ENCODE measurements at places on chromosomes 4 and X.

DNA sequence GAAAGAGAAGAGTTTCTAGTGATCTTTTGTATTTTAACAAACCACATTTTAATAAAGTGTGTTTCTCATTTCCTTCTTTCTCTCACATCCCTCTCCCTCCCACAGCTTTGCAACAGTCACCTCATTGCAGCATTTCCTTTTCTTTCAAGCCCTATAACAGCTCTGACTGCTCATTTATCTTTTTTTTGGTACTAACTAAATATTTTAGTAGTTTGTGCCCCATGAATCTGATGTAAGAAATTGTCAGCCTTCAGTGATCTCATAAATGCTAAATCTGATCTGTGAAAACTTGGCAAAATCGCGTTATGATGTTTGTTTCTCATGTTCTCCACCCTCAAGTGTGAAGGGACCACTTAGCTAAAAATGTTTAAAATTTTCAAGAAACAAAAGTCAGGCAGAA lies 258.5 kb upstream of the SLIT2 start:
- DNase-seq = no peak

DNA sequence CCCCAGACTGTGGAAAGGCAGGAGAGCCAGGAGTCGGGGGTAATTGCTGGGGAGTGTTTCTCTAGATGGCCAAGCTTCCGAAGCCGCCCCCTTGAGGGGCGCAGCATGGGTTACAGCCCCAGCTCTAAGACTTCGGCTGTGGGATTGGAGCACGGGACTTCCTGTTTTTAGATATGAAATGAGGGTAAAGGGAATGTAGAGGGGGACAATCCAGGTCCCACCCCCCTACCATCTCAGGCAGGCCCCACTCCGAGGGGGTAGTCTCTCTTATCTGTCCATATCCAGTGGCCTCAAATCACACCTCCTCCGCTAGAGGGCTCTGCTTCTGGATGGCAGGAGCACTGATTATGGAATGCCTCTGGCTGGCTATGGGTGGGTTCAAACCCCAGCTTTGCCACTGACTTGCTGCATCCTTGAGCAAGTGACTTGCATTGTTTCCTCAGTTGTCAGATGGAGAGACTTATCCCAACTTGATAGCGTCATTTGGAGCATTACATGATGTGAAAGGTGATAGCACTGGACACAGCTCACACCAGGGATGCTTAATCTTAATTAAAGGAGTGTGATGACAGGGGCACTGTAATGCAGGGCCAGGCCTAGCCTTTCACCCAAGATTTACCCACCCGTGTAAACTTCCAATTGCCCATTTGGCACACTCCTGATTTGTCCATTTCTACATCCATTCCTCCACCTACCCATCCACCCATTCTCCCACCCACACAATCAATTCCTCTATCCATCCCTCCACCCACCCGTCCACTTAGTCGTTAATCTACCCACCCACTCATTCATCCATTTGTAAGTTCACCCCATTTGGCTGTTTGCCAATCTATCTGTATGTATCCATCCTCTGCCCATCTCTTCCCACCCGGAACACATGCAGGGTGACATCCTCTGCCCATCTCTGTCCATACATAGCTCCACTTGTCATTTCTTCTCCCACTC lies 848 bp upstream of the KCND1 start:
- DNase-seq = no peak

- DNase-seq = no peak
Observed at GRCh38 chrX:39900777-39901170, 197.0 kb downstream of the BCOR start.

- DNase-seq = no peak
Observed at GRCh38 chrX:74911494-74911893, 13.8 kb downstream of the NEXMIF start.

DNA sequence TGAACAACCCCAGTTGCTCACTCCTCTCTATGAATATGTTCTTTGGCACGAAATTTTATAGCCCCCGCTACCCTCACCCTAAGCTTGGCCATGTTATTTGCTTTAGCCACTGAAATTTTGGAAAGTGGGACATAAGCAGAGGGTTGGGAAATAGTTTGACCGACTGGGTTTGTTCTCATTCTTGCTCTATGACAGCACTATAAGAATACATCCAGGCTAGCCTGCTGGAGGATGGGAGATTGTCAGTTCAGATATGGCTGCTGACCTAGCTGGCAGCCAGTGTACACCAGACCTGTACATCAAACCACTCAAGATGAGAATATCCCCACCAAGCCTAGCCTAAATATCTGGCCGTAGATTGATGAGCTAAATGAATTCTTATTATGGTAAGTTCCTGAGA lies 298.1 kb downstream of the PDGFC start:
- no peak for DNase-seq

DNA sequence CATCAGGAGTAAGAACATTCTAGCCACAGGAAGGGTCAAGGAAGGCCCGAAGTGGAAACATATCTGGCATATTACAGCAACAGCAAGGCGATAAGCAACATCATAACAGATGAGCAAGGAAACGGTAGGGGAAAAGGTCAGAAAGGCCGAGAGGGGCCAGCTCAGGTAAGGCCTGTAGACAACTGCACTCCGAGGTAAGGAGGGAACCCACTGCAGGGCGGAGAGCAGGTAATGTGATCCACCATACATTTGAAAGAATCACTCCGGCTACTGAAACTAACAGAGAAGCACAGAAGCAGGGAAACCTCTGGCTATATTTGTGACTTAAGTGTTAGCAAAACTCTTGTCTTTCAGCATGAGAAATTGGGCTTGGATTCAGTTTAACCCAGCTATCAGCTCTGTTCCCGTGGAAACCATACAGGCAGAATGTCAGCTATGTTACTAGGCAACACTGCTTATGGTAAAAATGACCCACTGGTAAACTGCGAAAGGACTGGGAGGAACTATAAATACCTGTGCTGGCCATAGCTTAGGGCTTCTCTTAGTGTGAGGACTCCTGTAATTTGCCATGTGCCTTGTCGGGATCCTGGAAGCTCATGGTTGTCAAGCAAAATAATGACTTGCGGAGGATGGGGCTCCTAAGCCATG lies 31.0 kb downstream of the FRYL start:
- DNase-seq = no peak

DNA sequence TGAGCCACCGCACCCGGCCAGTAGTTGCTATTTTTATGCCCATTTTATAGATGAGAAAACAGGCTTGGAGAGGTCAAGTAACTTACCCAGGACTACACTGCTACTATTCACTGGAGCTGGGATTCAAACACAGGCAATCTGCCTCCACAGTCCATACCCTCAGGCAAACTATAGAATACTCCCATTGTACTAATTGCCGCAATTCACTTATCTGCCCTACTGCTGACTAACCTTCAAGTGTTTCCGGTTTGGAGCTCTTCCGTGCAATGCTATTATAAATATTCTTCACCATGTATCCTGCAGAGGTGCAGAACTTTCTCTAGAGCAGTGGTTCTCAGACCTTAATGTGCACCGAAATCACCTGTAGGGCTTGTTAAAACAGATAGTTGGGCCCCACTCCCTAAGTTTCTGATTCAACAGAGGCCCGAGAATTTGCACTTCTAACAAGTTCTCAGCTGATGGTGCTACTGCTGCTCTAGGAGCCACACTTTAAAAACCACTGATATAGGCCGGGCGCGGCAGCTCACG lies 1.9 kb upstream of the G3BP2 start:
- DNase-seq = no peak

DNA sequence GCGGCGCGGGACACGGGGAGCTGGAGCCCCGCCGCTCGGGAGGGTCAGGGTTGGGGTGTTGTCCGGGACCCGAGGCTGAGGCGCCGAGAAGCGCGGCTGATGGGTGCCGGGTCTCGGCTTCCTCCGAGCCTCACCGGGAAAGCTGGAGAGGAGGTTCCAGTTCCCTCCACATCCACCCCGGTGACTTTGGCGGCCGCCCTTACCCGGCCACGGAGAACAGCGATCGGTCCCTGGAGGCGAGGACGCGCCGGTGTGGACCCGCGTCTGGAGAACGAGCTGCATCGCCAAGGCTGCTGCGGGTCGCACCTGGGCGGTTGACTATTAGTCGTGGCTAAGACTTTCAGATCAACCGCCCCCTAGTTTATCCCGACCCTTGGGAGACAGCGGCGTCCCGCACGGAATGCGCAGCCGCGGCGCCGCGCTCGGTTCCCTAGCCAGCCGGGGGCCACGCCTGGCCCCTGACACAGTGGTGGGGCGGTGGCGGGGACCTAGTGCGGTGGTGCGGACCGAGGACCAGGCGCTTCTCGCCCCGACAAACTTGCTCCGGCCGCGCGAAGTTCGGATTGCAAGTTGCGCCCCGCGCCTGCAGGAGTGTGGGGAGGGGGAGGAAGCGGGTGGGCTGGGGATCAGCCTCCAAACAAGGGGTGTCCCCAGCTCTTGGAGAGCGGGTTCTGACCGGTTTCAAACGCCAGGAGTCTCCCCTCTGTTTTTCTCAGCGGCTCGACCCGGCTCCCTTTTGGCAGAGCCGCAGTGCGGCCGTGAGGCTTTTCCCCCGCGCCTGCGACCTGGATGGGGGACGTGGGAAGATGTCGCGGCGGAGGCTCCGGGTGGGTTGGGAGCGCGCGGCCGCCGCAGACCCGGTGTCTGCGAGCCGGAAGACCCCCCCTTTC lies 568 bp downstream of the FHDC1 start:
- DNase-seq = no peak

DNA sequence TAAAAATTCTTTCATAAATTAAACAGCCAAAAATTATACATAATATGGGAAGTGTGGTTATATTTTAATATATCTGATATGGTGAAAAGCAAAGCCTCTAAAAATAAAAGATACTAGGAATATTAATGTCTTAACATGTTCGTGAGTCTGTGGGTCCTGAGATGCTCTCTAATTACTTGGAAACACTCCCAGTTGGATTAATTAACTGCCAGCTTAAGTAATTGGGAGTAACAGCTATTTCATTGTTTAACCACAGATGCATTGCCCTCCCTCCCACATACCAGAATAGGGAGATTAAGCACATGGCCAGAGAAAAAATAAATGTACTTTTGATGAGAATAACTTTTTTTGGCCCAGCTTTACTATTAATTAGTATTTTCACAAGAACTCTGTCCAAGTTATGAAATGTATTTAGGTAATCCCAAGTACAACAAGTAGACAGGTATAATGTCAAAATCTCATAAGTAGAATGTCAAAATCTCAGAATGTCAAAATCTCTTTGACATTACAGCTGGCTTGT lies 79.7 kb downstream of the BTC start:
- DNase-seq = no peak

- no peak for DNase-seq
Observed at GRCh38 chrX:76183289-76184049, 10.6 kb downstream of the PBDC1 start.

DNA sequence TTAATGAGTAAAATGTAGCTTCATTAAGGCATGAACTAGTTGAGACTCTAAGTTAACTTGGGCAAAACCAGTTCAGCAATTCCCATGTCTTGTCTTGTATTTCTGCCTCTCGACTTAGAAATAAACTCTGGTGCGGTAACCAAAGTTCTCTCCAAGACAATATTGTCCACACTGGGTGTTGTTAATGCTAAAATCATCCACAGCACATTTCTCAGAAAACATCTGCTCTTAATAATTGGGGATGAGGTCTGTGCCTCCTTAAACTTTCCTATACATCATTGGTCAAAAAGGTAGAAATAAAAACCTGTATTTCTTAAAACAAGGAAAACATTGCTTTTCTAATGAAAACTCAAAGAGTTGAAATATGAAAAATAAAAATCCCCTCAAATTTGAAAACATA lies 32.9 kb upstream of the MID1 start:
- DNase-seq = no peak

GRCh38 chr4:3304831-3305609 lies 12.2 kb downstream of the RGS12 start:
- DNase-seq = no peak

DNA sequence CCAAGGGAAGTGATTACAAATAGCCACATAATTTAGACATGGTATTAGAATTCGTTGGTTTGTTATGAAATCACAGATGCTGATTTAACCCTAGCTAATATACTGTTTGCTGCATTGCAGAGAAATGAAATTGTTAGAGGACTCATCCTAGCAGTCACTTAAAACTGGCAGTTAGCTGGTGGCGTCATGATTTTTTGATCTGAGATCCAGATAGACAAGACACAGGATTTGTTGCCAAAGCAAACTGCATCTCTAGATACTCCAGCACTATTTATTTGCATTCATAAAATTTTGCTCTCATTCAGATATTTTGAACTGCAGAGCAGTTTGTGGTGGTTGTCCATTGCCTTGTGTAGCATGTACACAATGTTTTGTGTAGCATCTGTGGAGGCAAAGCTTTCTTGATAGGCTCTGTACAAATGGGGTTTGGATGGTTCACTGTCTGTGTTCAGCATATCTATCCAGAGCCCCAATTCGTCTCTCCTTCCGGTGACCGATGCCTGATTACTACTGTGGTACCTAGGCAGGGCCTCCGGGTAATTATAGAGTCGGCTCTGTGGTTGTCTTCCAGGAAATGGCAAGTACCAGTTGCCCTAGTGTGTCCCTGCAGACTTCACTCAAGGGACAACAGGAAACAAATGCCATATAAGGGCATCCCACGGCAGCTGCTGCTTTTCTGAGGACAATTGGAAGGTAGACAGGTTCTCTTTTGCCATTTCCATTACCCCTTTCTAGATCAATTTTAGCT lies 30.1 kb upstream of the SPARCL1 start:
- no peak for DNase-seq

DNA sequence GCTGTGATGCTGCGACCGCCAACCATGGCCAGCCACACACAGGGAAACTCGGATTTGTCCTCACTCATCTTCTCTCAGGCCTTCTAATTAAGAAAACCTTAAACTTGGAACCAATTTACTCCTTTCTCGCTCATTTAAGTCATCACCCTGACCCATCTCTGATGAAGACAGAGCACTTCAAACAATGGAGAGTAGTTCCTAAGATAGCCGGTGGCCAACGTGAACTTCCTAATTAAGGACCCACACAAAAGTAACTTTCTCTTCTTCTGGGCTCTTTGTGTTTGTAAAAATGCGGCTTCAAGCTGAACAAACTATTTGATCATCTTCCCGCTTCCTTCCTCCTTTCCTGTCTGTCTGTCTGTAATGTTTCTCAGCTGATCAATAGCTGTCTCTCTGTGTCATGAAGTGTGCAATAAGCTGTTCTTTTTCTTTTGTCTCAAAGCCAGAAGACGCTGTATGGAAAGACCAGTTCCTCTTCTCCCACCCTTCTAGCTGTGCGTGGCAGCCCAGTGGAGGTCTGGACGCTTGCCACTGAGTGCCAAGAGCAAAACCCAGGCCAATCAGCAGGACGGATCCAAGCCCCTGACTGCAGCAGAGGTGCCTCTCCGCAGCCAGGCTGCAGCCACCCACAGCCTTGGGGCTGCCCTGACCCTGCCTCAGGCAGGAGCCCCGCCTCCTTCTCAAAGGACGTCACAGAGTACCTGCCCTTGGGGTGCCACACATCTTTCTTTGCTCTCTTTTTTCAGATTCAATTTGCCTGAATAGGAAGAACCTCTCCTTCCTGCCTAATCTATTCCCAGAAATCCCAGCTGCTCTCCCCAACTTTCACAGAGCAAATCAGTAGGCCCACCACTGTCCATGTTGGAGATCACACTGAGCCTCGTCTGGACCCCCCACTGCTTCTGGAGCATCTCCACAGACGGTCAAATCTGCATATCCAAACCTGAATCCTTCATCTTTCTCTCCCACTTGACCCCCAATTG lies 59.3 kb downstream of the MAML3 start:
- DNase-seq = no peak

Data from stimulated activated CD8-positive, alpha-beta memory T cell treated with anti-CD3 and anti-CD28 coated beads, Interleukin-4, amount 100 ng/mL, for 1 hour (primary cell).